Activated effector memory CD4-positive, alpha-beta T cell treated with Interleukin-2 at 50 U/mL for 16 hours (primary cell): ENCODE measurements at places on chromosomes 3 and 15.

DNA sequence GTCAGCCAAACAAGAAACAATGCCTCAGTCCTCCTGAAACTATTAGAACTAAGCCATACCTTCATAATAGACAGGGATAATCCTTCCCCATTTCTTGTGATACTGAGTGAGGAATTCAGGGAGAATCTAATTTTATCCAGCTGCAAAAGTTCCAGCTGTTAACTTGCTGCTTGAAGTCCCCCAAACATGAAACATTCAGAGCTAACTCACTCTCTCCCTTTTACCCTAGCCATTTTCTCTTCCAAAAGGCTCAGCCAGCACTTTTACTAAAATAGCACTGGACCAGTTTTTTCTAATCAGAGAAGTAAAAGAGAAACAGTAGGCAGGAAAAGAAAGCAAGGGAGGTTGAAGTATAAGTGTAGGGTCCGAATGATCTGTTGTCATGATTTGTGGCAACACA, 268.1 kb downstream of the TAFA4 start:
- no peak for DNase-seq

GRCh38 chr3:138049157-138049919, 39.4 kb downstream of the CLDN18 start:
- DNase-seq: no peak

DNA sequence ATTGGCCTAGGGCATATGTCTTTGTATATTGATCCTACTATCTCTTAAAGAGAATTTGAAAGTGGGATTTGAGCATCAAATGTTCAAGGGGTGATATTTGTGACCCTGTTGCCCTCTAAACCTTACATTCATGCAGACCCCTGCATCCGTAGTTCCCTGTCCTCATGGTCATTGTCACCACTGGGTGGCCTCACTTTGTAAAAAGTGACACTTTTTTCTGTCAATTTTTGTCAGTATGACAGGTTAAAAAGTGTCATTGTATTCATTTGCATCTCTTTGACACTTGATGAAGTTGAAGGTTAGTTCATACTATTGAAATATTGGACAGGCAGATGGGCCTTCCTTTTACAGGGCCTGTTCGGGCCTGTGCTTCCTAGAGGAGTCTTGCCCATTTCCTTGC, 12.3 kb upstream of the KLF15 start:
- no peak for DNase-seq

- DNase-seq: no peak
These were observed 120.5 kb upstream of the SAMMSON start for GRCh38 chr3:69879051-69879450.

DNA sequence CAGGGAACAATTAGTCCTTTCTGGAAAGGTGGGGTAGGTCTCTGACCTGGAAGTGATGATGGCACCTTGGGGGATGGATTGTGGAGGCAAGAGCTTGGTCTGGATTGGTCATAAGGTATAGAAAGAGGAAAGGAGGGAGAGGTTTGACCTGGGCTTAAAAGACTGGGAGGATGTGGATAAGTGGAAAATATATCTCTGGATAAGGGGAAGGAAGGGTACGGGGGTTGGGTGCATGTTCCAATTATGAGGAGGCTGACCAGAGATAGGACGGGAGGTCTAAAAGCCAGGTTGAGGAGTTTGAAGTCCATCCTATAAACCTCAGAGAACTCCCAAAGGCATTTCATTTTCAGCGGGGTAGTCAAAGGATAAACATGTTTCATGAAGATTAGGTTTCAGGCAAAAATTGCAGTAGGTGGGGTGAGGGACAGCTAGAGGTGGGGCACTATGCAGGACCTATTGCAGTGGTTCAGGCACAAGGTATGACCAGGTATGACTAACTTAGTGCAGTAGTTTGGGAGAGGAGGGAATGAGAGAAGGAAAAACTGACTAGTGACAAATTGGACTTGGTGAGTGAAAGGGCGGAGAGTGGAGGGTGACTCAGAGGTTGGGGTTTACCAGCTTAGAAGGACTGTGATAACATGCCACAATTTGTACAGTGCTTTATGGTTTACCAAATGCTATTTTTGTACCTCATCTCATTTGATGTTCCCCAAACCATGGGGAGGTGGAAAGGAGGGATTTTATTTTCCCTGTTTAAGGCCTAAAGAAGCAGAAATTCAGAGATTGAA, 10.7 kb downstream of the PDE8A start:
- DNase-seq: no peak

DNA sequence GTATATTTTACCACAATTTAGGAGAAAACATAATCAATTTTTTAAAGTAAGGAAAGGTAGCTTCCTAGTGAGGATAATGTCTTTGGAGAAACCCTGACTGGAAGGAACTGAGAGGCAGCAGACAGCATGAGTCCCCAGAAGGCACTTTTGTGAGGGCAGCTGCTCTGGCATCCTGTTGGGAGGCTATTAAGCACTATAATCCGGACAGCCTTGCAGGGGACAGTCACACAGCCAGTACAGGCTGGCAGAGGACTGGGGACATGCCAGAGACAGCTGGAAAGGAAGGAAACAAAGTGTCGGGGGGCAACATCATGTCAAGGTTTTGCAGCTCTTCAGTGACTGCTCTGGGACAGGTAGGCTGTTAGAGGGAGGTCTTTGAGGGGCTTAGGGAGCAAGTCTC, 15.7 kb downstream of the ACAN start:
- DNase-seq: no peak

- DNase-seq: no peak
These were observed 87.0 kb upstream of the ALDH1L1 start for GRCh38 chr3:126267169-126267975.

- peak; percentile 43 for DNase-seq
These were observed 3.8 kb upstream of the ACAD9 start for GRCh38 chr3:128875556-128876120.

DNA sequence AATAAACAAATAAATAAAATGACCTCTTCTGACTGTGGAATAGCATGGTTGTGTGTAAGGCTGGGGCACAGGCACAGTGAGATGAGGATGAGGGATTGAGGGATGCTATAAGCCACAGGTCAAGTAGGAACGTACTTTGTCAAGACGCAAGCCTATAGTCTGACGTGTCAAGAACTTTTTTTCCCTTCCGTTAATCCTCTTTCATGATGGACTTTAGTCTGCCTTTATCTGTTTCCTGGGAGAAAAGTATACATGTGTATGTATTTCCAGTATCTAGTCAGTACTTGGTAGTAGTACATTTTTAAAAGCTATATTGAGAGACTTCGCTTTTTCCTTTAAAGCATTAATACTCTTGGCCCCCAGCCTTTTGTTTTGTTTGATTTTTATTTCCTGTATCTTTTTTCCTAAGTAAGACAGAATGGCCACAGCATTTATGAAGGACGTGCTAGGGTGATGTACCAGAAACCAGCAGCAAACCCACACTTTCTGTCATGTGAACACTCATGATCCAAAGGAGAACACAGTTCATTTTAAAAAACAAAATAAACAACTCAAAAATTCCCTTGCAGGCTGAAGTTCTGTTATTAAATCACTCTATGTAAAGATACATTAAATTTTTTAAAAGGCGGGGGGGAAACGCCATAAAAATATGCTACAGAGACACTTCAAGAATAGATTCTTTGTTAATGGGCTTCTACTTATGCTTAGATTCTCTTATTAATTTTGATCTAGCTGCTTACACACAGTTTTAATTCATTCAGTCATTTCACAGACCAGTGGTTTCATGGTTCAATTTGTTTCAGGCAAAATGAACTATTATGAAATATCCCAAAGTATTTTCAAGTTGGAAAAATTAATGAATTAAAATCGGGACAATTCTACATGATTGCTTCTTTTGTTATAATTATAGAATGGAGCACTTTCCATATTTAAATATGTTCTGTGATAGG, 114.7 kb downstream of the SNRK start:
- DNase-seq: no peak

GRCh38 chr15:82530606-82531379, 9.5 kb downstream of the RPS17 start:
- peak; percentile 63 for DNase-seq

- no peak for DNase-seq
These were observed 1.8 kb downstream of the CADPS start for GRCh38 chr3:62873451-62873760.

DNA sequence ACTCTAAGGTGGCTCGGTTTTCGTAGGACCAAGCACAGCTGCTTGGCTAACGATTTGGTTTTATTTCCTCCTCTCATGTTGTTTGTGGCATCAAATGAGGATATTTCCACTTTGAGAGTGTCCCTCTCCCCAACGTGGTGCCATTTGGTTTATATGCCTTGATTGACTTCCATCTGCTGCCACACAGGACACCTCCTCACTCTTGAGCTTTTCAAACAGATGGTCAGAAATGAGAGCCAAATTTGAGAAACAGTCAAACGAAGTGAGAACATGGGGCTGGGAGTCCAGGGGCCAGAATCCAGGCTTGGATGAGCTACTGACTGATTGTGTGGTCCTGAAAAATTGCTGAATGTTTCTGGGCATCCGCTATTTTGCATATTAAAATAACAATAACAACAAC, 43.5 kb downstream of the CEMIP start:
- no peak for DNase-seq

GRCh38 chr15:38076786-38077185, 142.3 kb downstream of the TMCO5A start:
- no peak for DNase-seq

- no peak for DNase-seq
These were observed 51.3 kb downstream of the SMAD3 start for GRCh38 chr15:67116742-67117141.

GRCh38 chr3:113485161-113485609, 29.8 kb downstream of the SPICE1 start:
- DNase-seq: peak; percentile 31

DNA sequence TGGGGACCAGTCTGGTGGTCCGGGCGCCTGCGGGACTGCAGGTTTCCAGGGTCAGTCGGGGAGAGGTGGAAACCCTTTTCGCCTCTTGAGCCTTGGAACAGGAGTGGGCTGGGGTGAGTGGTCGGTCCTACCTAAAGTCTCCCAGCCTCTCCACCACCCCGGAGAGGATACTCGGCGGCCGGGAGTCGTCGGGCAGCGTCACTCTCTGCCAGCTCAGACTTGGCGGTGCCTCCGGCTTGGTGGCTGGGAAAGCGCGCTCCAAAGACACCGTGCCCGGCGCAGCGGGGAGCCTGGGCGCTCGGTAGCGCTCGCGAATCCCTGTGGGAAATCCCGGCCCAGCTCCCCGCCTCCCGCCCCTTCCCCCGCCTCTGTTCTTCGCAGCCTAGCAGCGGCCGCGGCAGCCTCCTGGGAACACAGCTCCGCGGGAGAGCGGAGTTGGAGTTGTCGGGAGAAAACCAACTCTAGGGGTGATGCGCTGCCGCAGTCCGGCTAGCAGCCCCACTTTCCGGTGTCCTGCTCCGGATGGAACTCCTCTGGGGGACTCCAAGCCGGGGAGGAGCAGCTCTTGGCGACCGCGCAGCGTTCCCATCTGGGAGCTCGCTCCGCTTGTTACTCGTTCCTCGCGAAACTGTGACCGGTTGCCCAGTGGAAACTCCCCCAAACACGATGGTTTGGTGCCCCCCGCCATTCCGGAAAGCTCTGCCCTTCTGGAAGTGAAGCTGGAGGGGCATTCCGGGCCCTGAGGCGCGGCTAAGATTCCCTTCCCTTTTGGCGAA, 1.4 kb downstream of the EPHB1 start:
- no peak for DNase-seq

DNA sequence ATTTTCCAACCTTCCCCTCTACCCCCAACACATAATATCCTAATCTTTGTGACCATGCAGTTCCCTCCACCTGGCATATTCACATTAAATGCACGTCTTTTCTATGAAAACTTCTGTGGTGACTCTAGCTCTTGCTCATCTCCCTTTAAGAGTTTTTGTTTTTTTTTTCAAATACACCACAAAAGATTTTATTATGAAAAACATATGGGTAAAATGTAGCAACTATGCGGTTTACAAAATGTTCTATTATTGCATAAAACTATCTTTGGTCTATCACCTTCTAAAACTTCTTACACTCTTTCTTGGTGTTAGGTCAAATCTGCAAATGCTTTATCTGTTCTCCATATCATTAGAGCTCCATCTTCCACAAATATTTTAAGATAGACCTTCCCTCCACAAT, 38.6 kb upstream of the ADGRG7 start:
- DNase-seq: no peak

GRCh38 chr15:77712438-77712837, 79.7 kb upstream of the LINGO1 start:
- DNase-seq: no peak

DNA sequence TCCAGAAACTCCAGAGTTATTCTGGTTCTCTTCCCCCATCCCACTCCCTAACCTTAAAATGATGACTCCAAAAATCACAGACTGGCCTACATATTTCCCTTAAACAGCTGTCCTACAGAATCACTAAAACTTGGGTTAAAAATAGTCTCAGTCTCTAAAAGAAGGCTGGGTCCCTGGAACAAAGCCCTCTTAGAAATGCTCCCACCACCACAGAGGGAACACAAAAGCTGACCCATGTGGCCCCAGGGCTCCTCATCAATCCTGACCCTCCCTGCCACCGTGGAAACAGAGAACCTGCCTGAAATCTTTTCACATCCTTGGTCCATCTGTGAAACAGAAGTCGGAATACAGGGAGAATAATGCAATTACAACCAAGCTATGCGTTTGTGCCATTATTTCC, 55.7 kb upstream of the DCLK3 start:
- no peak for DNase-seq

GRCh38 chr15:67937153-67937761, 97.4 kb upstream of the RNU6-1 start:
- DNase-seq: no peak

DNA sequence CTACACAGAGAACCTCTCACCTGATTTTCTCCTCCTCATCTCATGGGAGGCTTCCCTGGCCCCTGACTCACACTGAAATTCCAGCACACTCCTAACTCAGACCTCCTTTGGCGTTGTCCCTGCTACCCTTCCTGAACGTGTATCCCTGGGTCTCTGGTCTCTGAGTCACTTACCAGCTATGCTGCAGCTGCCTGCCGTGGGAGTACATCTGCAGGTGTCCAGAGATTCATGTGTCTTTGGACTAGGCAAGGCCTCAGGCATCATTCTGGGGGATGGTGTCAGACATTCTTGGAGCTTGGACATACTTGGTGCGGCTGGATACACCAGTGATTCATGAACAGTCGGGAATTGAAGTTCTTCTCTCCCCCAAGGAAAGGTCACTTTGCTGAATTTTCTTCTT, 148.8 kb upstream of the TRIM42 start:
- DNase-seq: no peak

DNA sequence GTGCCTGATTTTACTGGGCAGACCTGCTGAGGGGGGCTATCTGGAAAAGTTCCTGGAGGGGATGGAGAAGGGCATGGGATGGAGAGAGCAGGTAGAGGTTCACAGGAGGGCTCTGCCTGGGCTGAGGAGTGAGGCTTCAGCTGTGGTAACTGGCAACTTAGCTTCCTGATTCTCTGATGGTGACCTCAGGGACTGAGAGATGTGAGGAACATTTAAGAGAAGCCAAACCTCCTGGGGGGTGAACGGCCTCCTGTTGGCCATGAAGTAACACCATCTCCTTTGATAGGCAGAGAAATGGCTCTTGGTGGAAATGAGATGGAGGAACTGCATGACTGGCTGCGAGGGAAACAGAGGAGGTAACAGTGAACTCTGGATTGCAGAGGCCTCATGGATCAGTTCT, 97.3 kb upstream of the ROPN1 start:
- no peak for DNase-seq
